ENCODE measurements at places on chromosomes 5 and 9.

GRCh38 chr9:91848146-91848545, 101.9 kb downstream of the ROR2 start:
- no peak for DNase-seq

DNA sequence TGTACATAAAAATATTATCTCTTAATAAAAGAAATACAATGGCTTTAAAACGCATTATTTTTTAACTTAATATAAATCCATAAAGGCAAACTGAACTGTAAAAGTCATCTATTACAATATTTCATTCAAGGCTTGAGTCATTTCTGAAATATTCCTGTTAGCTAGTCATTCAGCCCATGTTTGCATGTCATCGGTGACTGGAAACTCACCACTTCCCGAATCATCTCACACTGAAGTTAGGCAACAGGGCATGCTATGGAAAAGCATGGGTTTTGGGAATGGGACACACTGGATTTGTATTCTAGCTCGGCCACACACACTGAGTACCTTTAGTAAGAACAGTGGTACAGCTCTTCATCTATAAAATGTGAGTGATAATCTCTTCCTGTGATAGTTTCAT, 691.1 kb upstream of the C9orf72 start:
- DNase-seq, result no peak

DNA sequence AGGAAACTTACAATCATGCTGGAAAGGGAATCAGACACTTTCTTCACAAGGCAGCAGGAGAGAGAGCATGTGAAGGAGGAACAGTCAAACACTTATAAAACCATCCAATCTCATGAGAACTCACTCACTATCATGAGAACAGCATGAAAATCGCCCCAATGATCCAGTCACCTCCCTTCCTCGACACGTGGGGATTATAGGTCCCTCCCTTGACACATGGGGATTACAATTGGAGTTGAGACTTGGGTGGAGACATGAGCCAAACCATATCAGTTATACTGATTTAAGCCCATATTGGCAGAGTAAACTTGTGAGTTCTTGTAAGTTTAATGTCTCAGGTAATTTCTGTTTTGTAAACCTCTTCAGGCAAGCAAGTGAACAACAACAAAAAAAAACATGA, 70.8 kb downstream of the ERAP1 start:
- DNase-seq, result no peak

DNA sequence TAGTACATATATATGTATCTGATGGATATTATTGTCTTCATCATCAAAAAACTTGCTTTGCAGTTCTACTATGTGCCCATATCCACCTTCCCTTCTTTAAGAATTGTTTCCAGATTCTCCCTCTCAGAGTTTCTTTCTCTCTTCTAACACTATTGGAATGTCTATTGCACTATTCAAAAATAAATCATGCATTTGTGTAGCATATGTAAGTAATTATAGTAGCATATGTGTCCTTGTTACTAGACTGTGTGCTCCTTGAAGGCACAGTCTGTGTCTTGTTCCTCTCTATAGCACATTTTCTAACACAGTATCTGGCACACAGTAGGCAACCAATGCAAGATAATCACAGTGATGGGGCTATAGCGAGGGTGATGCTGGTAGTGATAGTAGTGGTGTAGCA, 43.4 kb upstream of the TRIM32 start:
- DNase-seq, result no peak

GRCh38 chr5:166722939-166723338, 1568.5 kb upstream of the WWC1 start:
- no peak for DNase-seq

DNA sequence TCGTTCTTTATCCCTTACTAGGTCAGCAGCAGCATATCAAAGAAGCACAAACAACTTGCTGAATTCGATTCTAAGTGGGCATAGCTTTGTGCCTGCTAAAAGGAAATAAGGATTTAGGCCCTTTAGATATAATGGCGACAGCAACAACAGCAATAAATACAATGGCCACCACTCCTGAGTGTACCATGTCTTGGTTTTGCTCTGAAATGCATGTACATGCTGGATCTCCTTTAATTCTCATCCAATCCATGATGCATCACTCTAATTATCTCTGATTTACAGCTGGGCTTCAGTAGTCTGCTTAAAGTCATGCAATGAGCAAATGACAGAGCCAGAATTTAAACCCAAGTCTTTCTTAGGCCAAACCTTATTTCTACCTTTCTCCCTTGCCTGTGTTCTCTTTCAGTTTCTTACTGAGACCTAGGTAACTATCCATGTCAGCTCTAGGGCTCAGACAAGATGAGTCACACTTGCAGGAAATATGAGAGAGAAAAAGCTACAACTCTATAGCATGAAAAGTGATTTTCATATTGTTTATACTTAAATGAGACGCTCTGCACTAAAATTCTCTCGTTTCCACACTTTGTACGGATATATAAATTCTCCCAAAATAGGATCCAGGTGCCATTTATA, 111.8 kb downstream of the HMHB1 start:
- no peak for DNase-seq

- DNase-seq, result no peak
Measured at GRCh38 chr5:14401639-14402038, 180.0 kb upstream of the OTULINL start.

GRCh38 chr5:151083081-151083676, 2.3 kb upstream of the TNIP1 start:
- DNase-seq, result no peak

DNA sequence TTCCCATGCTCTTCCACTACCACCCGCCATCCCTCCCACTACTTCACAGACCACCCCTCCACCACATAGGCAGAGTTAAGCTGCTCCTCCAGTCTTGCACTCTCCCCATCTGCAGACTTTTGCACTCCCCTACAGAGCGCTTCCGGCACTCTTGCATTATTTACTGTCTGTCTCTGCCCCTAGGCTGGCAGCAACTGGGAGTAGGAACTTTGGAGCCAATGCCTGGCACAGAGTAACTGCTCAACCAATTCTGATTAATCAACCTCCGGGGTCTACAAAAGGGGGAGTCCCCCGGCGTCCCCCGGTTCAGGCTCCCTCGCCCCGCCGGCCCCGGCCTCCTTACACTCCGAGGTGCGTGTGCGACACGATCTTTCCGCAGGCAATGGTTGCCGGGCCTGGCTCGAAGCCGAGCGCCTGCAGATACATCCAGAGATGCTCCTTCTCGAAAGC, 498 bp downstream of the HAUS6 start:
- no peak for DNase-seq

DNA sequence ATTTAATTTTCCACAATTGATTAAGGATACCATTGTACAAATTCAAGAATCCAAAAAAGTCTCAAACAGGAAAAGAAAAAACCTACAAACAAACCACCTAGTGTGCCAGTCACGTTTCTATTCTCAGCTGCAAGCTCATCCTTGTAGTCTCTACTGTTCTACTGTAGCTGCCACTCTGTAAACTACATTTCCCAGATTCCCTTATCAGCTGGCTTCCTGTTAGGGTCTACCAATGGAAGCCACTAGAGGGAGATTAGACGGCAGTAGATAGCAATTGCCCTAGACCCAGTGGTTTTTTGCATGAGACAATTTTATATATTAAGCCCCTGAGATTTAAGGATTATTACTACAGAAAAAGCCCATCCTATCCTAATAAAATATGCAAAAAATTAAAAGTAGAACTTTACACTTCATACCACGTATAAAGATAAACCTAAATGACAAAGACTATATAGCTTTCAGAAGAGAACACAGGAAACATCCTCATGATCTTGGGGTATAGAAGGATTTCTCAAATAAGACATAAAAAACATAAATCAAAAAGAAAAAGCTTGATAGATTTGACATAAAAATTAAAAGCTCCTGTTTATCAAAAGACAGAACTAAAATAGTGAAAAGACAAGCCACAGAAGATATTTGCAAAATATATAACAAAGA, 37.4 kb downstream of the P4HA2 start:
- no peak for DNase-seq

DNA sequence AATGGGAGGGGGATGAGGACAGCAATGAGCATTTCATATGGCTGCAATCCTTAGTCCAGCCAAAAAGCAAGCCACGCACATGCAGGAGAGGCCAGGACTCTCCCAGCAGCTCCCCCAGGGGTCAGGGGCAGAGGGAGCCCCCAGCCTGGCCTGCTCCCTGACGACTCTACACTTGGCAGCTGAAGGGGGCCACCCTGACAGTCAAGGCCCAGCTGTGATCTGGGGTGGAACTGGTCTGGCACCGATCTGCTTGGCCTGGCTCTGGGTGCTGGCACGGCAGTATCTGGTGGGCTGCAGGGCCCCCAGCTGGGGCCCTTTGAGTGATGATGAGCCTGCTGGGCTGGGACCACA, 118.1 kb downstream of the ADAMTS2 start:
- peak; percentile 21 for DNase-seq

- peak; percentile 95 for DNase-seq
Measured at GRCh38 chr5:5298068-5298633, 124.3 kb upstream of the ICE1 start.

- no peak for DNase-seq
Measured at GRCh38 chr5:77960863-77961396, 184.8 kb upstream of the TBCA start.

DNA sequence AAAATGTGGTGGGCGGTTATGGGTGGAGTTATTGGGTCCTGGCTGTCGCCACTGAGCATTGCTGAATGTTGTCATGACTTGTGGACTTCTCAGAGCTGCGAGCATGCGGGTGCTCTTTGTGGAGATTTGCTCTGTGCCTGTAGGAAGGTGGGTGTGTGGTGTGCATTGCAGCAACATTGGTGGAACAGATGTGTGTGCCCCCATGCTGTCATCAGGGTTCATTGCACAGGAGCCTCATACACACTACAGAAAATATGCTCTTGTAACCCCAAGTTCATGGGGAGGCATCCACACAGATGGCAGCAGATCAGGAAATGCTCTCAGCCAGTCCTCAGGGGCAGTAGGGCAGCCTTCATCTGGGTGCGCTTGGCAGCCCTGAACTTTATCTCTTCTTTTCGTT, 55.9 kb upstream of the PHF2 start:
- no peak for DNase-seq

DNA sequence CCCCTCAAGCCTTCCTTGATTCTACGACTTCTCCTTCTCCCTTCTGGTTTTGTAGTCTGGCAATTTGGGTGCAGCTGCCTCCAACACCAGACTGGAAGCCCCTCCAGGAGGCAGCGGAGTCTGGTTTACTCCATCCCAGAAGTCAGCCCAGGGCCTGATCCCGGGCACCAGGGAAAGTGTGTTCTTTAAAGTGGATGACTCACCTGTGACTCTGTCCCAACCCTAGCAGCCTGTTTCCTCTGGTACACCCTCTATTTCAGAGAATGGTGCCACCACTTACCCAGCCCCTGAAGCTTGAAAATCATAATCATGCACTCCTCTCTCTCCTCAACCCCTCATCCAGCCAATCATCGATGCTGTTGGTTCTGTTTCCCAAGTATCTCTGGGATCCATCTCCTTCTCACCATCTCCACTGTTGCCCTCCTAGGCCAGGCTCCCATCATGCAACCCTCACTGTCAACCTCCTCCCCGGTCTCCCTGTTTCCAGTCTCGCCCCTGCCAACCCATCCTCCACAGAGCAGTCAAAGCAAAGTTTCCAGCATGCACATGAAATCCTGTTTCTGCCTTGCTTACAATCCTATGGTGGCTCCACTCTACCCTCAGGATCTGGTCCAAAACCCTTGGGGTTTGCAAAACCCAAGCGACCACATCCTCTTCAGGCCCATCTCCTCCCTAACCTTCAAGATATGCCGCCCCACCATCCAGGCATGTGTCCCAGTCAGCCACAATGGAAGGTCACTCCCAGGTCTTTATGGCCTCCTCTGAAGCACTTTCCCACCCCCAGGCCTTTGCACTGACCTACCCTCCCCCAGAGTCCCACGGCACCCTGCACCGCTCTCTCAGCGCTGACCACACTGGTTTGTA, 10.5 kb downstream of the LHX6 start:
- DNase-seq, result no peak

DNA sequence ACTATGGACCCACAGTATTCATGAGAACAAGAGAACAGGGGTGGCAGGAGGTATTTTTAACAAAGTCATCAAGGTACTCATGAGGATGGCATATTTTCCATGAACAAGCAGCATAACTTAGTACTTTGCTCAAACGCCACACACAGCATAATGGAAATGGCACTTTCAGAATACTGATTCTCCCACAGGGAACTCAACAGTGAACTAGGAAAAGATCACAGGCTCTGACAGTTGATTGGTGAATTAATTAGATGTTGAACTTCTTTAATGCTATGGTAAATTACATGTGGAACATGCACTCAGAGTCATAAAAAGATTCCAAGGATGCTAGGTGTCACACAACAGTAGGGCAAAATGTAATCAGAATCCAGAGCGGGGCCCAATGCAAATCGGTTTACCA, 1088.6 kb upstream of the C9orf72 start:
- DNase-seq, result no peak

GRCh38 chr5:110735556-110735955, 3.3 kb upstream of the SLC25A46 start:
- DNase-seq, result no peak

- no peak for DNase-seq
Measured at GRCh38 chr5:131530706-131531331, 104.2 kb downstream of the RAPGEF6 start.

DNA sequence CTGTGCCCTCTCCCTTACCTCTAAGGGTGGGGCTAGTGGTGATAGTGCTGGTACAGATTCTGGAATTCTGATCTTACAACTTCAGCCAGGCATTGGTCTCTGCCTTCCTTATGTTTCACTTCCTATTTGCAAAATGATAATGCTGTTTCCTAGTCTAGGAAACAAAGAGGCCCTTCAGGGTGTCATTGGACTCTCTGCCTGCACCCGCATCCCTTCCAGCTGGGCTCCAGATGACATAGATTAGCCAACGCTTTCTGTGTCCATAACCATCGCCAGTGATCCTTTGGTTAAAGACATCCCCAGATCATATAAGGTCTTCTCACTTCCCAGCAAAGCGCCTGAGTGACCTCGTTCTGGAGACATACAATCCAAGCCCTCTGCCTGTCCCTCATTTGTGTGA, 180.7 kb downstream of the ERCC6L2 start:
- DNase-seq, result no peak

- no peak for DNase-seq
Measured at GRCh38 chr9:126049896-126050604, 276.6 kb upstream of the MVB12B start.

- no peak for DNase-seq
Measured at GRCh38 chr5:94545870-94546625, 72.4 kb downstream of the KIAA0825 start.

- no peak for DNase-seq
Measured at GRCh38 chr5:41878643-41879478, 8.6 kb upstream of the OXCT1 start.

DNA sequence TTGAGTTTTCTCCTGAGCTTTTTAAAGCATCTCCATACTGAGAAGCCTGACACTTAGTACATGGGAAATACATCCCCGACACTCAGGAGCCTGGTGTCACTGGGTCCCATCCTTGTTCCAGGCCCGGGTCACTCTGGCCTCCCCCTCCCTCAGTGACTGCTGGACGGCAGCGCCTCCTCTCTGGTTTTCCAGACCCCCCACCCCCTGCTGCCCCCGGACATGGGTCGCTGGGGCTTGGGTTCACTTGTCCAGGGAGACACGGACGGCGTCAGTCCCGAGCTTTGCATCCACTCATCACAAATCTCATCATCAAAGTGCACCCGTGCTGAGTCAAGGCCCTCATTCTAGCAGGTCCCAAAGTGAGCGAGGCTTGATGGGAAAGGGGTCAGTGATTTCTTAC, 243.0 kb downstream of the IRX2 start:
- DNase-seq, result no peak

Data from left lobe of liver (tissue), 2 donors.